CD4-positive, alpha-beta T cell treated with Interleukin-4 for 1 hour (primary cell): ENCODE measurements at places on chromosomes 11 and 22.

GRCh38 chr11:116731821-116732220 lies 41.0 kb downstream of the BUD13 start:
- DNase-seq, result no peak

- DNase-seq, result no peak
Measured at GRCh38 chr22:30809086-30809485, 114.4 kb downstream of the OSBP2 start.

- no peak for DNase-seq
Measured at GRCh38 chr11:133977067-133977677, 20.4 kb upstream of the IGSF9B start.

- peak; percentile 58 for DNase-seq
Measured at GRCh38 chr11:57482782-57483561, 22.6 kb downstream of the RTN4RL2 start.

DNA sequence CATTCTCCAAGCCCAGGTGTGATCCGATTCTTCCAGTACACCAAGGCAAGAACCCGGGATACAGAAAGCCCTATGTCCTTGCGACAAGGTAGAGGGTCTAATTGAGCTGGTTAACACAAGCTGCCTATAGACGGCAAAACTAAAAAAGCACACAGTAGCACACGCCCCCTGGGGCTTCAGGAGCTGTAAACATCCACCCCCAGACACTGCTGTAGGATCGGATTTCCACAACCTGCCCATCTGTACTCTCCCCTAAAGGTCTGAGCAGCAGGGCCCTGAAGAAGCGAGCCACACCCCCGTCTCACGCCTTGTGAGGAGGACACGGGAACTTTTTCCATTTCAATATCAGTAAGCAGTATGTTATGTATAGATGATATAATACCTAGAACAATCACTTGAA lies 624.7 kb downstream of the BUD13 start:
- no peak for DNase-seq

DNA sequence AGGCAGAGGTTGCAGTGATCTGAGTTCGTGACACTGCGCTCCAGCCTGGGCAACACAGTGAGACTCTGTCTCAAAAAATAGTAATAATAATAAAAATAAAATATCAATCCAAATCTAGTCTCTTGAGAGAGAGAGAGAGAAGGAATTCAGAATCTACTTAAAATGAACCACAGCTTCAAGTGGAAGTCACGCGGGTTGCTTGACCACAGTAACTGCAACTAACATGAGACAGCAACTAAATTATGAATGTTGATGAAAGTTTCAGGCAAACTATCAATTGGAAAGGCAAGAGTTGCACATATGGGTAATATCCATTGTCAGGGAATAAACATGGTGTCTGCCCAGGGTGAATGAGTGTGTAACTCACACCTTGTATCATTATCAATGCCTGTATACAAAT lies 12.5 kb downstream of the POU2AF2 start:
- no peak for DNase-seq

GRCh38 chr11:128238521-128239265 lies 348.7 kb downstream of the ETS1 start:
- no peak for DNase-seq

DNA sequence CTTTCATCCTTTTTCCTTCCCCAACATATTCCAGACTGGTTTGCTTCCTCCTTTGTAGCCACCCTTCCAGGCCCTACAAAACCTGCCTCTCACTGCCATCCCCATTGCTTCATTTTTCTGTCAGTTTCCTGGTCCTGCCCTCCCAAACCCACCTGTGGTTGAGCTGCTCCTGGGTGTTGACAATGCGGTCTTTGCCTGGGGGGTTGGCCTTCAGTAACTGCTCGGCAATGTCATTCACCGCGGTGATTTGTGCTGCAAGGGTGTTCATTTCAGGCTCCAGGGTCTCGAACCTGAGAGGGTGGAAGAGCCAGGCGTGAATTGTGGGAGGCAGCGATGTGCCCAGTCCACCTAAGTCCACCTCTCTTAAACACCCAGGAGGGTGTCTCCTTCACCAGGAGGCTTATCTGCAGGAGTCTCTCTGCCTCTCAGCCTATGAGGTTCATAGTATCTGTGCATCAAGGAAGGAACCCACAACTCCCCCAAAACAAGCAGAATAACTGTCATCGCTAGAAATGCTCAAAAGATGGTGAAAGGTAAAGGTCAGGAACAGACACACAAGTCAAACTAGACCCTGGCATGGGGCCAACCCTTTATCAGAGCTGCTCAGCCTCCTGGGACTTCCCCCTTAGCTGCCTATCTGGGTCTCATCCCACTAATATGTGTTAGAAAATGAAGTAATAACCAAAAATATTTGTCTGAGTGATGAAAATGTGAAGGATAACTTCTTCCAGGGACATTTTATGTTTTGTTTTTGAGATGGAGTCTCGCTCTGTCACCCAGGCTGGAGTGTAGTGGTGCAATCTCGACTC lies 23.9 kb upstream of the RBM4B start:
- no peak for DNase-seq

GRCh38 chr11:15198284-15198683 lies 83.6 kb downstream of the INSC start:
- DNase-seq, result no peak

DNA sequence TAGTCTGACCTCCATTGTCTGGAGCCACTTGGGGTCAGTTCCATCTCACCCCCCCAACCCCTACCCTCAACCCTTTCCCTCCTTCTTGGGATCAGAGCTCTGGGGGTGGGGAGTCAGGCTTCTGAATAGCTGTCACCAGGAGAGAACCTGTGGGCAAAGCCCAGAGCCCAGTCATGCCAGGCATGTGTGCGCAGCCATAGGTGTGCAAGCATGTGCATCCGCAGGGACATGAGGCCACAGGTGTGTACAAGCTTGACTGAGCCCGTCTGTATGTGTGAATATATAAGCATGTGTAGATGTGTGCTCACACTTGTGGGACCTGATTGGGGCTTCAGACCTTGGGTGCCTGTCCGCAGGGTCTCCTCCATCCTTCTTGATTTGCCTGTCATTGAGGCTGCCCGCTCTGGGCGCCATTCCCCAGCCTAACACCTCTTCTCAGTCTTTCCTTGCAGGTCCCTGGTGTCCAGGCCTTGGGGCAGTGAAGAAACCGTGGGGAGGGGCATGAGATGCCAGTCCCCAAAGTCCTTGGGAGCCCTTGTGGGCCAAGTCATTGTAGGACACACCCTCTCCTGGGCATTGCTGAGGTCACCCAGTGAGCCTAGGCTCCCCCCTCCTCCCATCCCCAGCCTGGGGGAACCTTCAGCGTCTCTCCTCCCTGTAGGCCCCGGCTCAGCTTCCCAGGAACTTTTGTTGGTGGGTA lies 9.0 kb downstream of the ATG16L2 start:
- DNase-seq, result no peak

- peak; percentile 78 for DNase-seq
Measured at GRCh38 chr11:14643697-14644225, at the start of gene PDE3B. TSS of gene PDE3B (plus strand) at chr11:14643804. CDS start at chr11:14644076, 272 bp downstream.

GRCh38 chr11:92663539-92663938 lies 305.9 kb upstream of the MTNR1B start:
- DNase-seq, result no peak

DNA sequence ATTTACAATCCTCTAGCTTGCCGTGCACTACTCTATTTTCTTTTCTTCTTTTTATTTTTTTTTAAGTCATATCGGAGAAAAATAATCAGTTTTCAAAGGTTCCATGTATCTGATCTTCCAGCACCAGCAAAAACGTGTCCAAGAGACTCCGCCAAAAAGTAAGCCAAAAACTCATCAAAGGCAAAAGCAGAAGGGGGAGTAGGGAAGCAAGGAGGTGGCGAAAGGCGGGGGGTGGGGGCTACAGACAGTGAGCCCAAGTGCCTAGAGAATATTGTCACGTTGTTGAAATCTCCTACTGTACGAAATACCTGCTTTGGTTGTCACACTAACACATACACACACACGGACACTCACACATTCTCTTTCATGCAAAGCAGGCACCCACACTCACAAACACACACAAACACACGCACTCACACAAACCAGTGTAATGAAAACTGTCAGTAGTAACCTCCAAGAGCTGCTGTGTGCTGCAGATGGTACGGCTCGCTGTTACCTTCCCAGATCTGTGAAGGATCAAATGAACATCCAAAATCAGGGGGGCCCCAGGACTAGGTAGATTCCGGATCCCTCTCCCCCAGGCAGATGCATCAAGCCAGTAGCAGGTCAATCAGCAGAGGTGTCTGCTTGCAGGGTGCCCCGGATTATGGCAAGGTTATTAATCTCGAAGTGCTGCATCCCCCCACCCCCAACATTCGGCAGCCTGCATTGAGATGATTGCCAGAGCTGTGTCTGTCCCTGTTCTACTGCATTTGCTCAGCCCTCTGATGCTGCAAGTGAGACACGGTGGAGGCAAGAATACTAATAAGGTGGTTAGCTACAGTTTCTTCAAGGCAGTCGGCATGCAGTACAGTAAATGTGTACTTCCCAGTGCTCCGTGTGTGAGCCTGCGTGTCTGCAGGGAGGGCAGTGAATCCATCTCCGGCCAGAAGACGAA lies at the start of gene LRRC4C:
TSS of gene LRRC4C (minus strand) at position 188 of the 937 bp plus-strand sequence.
- no peak for DNase-seq

DNA sequence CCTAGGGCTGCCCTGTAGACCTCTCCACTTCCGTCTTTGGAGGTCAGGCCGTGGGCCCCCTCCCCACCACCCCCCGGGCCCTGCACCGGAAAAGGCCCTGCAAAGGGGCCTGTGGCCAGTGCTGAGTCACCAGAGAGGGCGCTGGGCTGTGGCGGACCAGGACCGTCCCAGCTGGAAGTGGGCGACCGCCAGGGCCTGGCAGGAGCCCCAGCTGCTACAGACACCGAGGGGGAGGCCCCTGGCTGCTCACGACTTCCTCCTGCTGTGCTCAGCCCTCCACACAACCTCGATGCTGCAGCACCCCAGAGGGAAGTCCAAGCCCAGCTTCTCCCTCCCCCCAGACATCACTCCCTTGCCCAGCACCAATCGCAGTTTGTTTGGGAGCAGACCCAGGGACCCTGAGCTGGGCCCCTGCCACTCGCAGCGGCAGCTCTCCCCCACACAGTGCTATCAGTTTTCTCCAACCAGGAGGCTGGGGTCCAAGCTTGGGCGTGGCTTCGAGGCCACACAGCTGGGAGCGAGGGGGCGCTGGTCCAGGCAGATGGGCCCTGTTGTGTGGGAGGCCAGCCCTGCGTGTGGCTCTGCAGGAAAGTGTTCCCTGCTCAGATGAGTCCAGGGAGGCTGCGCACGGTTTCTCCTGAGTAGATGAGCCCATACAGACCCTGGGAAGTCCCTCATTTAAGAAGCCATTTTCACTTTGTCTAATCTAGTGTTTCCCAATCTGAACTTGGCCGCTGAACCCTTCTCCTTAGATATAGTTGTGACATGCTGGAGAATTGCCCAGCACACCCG lies 5.6 kb upstream of the SH3BP1 start:
- DNase-seq, result peak; percentile 75

DNA sequence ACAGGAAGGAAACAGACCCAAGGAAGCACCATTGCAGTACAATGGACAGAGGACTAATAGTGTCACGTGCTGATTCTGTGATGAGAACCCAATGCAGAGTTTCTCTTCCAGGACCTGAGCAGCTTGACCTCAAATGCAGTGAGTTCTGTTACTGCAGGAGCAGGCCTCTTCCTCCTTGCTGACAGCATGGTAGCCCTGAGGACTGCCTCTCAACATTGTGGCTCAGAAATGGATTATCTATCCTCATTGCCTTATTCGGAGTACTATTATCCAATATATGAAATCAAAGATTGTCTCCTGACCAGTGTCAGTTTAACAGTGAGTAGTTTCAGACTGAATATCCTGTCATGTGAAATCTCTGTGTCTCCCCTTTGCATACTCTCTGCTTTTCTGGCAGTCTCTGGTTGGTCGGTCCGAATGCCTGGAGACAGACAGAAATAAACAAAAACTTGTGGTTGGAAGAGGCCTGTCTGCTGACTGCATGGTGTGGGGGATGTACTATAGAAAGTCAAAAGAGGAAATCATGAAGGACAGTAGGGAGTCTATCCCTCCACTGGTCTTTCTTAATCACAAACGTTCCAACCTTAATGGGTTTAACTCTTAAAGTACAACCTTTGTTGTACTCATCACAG lies 6.9 kb upstream of the MS4A14 start:
- DNase-seq, result peak; percentile 76

DNA sequence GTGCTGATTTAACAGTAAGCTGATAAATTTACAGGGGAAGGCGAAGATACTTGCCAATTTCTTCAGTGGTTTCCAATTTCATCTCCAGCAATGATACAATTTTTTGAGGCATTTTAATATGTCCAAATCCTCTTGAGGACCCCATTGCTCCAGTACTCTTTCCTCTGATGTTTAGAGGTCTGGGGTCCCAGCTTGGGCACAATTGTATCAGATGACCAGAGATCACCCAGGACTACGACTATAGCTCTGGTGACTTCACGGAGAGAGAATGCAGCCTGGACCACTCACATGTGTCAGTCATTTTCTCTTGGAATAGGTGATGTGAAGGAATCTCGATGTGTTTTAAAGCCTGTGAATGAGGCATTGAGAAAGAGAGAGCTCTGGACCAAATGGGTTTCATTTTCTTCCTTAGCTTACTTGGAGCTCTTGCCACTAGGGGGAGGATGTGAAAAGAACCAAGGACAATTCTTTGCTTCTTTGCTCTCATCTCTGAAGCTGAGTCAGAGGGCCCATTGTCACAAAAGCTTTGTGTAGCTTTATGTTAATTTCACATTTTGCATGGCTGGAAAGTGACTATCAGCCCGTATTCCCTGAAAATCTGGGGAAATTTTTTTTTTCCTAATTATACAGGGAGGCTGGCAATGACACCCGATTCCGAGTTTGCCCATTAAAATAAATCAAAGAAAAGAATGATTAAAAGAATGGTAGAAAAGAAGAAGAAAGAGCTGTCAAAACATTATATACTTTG lies 6.7 kb upstream of the CCDC90B start:
- DNase-seq, result no peak

- no peak for DNase-seq
Measured at GRCh38 chr11:130212431-130212961, 52.9 kb downstream of the ST14 start.

DNA sequence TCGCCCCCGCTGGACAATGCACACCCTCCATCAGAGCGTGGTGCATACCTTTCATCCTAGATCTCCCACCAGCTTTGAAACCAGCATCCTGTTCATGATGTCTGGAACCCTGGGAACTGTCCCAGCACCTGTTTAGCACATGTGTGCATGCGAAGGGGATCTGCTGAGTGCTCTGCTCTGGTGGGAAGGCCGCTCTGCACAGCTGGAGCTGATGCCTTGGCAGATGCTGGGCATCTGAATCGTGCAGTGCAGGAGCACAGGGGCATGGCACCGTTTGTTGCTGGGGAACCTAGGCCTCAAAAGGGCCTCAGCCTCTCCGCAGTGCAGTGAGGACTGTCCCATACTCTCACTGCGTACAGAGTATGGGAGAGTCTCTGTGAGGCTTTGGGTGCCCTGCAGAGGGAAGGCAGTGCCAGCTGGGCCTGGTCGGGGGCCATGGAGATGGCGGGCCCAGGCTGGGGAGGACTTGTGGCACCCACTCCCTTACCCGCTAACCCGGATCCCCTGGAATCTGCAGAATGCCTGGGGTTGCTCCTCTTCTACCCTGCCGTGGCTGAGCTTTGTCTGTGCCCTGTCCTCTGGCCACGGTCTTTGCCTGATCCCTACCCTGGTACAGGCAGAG lies 72.9 kb upstream of the ATXN10 start:
- no peak for DNase-seq

GRCh38 chr11:2529173-2529572 lies 84.4 kb downstream of the KCNQ1 start:
- no peak for DNase-seq

- DNase-seq, result no peak
Measured at GRCh38 chr11:2742611-2743426, 43.0 kb upstream of the KCNQ1OT1 start.

GRCh38 chr22:22938672-22939587 lies 51.3 kb downstream of the IGLL5 start:
- DNase-seq, result no peak

GRCh38 chr11:45446998-45447397 lies 160.9 kb upstream of the SYT13 start:
- no peak for DNase-seq

- DNase-seq, result no peak
Measured at GRCh38 chr11:98423933-98424332, 596.8 kb upstream of the CNTN5 start.
